Osteocyte (in vitro differentiated cells): ENCODE measurements at places on chromosomes 6 and 20. TPM values are rescaled to one million over a fixed set of nuclear protein-coding genes. Genes with fewer than 3 reads are reported as not detected.

- H3K4me1 ChIP-seq, result no peaks in the 10 kb centered on the region
- H3K27me3 ChIP-seq, result peaks cover 76% of the 10 kb centered on the region
- DNase-seq, result no peak
- H3K27ac ChIP-seq, result no peak overlapping the region
- no peak overlapping the region for H3K4me3 ChIP-seq
Measured at GRCh38 chr6:32932132-32932868, 8.5 kb downstream of the HLA-DMB start.

DNA sequence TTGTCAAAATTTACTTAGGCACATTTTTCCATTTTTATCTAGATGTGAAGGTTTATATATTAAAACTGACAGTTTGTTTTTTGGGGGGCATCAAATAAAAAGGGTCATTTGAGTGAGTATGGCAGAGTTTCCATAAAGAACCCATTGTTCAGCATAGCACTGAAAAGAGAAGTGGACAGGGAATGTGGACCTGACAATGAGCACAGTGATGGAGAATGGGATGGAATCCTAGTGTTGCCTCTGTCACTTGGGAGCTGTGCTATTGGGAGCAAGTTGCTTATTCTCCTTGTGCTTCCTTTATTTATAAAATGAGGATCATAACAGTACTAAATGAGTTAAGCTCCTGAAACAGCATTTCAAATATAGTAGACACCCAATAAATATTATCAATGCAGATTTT lies 130.7 kb upstream of the SIM1 start:
- peaks cover 3% of the 10 kb centered on the region for H3K4me1 ChIP-seq
- H3K36me3 ChIP-seq, result peaks cover 19% of the 10 kb centered on the region
- H3K4me3 ChIP-seq, result no peak overlapping the region
- DNase-seq, result no peak

DNA sequence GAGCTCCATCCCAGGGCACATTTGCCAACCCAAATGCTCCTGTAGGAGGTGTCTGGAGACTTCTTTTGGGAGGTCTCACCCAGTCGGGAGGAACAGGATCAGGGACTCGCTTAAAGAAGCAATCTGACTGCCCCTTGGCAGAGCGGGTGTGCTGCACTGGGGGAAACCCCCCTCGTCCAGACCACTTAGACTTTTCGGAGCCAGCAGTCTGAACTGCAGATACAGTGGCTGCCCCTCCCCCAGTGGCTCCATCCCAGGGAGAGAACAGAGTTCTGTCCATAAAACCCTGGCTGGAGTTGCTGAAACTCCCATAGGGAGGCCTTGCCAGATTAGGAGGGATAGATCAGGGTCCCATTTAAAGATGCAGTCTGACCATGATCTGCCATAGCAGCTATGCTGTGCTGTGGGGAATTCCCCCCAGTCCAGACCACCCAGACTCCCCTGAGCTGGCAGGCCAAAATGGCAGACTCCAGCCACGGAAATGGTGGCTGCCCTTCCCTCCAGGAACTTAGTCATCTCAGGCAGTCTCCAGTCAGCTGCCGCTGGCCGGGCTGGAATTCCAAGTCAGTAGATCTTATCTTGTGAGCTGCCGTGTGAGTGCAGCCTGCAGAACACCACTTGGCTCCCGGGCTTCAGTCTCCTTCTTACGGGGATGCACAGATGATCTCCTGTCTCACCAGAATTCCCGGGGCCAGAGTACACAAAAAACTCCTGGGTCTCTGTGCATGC lies 278.1 kb upstream of the SASH1 start:
- H3K4me3 ChIP-seq, result no peak overlapping the region
- no peaks in the 10 kb centered on the region for H3K4me1 ChIP-seq
- no peak for DNase-seq
- H3K27me3 ChIP-seq, result no peaks in the 10 kb centered on the region
- no peak overlapping the region for H3K27ac ChIP-seq

DNA sequence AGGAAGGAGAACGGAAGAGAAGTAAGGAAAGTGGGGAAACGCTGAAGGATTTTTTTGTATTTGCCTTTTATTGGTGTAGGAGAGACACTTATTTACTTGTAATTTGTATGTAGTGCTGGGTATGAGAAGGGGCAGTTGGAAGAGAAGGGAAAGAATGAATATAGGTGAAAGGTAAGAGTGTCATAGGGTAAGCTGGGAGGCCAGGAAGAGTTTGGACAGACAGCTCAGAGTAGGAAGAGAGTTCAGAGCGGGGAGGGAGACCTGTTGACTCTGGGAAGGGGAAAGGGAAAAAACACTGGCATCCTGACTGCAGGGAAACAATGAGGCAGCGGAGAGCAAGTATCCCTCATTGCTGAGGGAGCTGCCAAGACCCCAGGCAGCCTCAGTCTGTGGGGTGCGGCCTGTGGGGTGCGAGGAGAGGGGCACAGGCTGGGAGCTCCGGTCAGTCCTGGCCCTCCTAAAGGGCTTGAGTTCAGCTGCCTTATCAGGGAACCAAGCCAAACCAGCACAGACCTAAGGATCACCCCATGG lies 3.1 kb downstream of the TRAF3IP2 start:
- DNase-seq, result no peak
- peaks cover 73% of the 10 kb centered on the region for H3K4me1 ChIP-seq
- H3K27me3 ChIP-seq, result no peaks in the 10 kb centered on the region
- peak overlapping the region; percentile 96 for H3K27ac ChIP-seq
- peaks cover 6% of the 10 kb centered on the region for H3K36me3 ChIP-seq
- peak overlapping the region; percentile 80 for H3K4me3 ChIP-seq

DNA sequence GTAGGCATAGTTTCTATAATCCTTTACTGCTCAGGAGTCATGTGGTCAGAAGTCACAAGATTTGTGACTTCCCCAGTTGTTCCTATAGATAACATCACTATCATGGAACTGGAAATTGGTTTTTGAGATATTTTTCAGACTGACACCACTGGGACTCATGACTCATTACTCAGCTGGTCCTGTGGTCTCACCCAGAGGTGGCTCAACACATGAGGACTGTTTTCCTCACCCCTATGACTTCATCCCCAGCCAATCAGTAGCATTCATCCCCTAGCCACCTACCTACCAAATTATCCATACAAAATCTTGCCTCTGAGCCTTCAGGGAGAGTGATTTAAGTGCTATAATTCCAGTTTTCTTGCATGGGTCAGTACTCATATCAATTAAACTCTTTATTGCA lies 1217.7 kb downstream of the EPHA7 start:
- H3K4me3 ChIP-seq, result no peak overlapping the region
- H3K36me3 ChIP-seq, result no peaks in the 10 kb centered on the region
- H3K27ac ChIP-seq, result no peak overlapping the region
- no peak for DNase-seq

CLIC1 gene
- 230 and 242 TPM in 2 replicates for total RNA-seq

FRK gene
- total RNA-seq, result 0.03 and 0.05 TPM in 2 replicates

BMP7 gene
- not detected in 2 replicates for total RNA-seq

COL9A1 gene
- not detected in 2 replicates for total RNA-seq

NHLRC1 gene
- 1.0 and 1.5 TPM in 2 replicates for total RNA-seq
